Activated CD4-positive, alpha-beta T cell treated with anti-CD3 and anti-CD28 coated beads for 4 hours (primary cell): ENCODE measurements at places on chromosomes 1 and 21.

DNA sequence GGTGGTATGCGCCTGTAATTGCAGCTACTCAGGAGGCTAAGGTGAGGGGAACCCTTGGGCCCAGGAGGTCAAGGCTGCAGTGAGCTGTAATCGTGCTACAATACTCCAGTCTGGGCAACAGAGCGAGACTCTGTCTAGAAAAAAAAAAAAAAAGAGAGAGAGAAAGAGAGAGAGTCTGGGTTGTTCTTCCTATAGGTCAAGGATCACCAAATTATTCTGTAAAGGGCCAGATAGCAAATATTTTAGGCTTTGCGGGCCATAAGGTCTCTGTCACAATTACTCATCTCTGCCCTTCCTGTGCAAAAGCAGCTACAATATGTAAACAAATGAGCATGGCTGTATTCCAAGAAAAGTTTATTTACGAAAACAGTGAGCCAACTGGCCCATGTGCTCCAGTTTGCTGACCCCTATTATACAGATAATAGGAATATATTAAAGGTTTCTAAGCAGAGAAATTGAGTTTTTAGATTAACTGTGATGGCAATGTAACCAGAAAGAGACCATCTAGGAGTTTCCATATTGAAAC, 2.1 kb downstream of the SASS6 start:
- no peak for DNase-seq

DNA sequence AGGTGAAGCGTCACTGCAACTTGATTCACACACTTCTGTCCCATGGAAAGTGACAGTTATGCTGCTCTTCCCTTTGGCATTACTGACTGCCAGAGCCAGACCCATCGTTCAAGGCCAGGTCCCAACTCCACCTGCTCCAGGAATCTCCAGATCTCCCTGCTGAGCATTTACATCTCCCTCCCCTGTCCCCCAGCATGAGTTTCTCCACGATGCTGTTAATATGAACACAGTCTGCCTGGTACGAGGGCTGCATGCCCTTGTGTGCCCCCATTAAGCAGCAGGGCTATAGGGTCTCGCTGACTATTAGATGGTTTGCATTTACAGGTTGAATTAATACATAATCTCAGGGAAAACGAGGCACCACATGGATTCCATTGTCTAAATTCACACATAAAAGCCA, 4.3 kb downstream of the F3 start:
- no peak for DNase-seq

DNA sequence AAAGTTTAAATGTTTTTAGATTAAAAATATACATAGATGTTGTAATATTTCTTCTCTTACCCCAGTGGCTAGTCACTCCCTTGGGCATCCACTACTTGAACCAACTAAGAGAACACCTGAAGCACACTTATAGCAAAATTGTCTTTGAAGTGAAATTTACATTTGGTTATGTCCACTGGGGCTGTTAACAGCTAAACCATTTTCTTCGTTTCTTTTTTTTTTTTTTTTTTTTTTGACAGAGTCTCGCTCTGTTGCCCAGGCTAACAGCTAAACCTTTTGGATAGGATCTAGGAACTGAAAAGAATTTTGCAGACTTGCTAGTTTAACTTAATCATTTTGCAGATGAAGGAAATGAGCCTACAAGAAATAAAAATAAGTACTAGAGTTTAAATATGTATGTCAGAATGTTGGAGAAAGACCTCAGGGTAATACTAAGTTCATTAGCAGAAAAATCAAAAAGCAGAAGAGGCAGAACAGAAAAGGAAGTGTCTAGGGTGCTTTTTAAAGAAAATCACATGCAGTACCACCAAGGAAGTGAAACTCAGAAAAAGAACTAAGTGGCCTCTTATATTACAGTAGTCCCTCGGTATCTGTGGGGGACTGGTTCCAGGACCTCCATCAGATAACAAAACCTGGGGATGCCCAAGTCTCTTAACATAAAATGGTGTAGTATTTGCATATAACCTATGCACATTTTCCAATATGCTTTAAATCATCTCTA, 11.8 kb downstream of the DRAM2 start:
- DNase-seq, result no peak

- DNase-seq, result no peak
Measured at GRCh38 chr1:15275921-15276683, 29.1 kb downstream of the FHAD1 start.

- DNase-seq, result no peak
Measured at GRCh38 chr21:40454057-40454456, 392.9 kb downstream of the DSCAM start.

DNA sequence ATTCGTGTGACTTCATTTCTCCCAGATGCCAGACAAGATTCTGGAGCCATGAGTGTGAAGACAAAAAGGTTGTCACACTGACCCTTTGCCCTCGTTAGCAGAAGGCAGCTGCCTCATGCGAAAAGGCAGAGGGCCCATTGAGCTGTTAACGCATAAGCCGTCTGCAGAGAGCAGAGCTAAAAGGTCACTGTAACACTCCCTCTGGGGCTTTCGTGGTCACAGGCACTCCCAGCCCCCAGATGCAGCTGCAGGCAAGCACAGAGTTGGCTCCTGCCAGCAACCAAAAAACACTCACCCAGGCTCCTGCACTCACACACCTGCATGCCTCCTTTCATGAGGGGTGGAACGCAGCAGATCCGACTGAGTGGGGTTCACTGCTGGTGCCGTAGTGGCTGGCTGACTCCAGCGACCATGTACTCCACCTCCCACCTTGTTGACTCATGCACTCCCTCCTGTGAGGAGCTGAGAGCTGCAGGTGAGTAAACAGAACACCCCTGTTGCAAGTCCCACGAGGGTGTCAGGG, 287.5 kb downstream of the SMYD3 start:
- no peak for DNase-seq

GRCh38 chr1:222239130-222239529, 308.8 kb downstream of the HHIPL2 start:
- no peak for DNase-seq

- DNase-seq, result no peak
Measured at GRCh38 chr1:236608930-236609726, 4.8 kb upstream of the HEATR1 start.

DNA sequence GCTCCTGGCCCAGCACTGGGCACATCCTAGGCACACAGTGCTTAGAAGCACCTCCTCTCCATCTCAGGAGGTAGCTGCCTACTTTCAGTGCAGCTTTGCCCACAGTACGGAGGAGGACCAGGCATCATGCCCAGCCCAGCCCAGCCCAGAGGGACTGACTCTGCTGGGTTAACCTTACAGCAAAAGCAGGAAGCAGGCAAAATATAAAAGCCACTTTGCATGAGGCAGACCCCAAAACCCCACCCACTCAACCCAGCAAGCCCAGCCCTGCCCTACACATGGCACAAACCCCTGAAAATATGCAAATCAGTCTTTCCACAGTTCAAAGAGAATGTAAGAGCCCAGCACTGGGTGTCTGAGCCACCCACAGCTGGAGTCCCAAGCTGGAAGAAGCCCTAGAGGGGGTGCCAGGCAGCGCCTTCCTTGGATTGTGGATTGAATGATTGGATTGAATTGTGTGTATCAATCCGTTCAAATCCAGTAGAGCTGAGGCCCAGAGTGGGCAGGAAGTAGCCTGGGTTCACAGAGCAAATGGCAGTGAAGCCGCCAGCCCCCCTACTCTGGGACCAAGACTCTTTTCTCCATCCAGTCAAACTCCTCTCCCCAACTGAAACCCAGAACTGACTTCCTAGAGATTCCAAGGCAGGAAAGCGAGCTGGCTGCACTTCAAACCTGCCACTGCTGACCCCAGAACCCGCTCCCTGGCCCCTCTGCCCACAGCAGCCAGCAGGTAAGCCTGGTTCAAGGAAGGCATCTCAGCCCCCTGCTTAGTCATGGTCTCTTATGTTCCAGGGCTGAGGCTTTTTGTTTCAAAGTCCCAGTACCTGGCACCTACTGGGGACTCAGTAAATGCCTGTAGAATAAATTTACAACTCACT, 117.7 kb downstream of the LACTBL1 start:
- DNase-seq, result no peak

DNA sequence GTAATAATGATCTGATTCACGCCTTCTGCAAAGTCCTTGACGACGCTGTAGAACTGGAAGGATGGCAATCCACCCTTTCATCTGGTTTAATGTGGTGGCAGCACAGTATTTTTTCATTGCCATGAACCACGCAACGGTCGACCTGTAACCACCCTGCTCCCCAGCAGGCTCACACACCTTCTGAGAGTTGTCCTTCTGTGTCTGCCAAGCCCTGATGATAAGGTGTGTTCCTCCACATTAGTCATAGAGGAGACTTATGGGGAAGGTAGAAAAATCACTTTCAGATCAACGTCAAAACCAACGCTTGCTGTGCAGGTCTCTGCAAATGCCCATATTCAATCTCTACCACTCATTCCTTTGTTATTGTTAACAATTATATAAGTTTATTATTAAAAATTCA, 328.7 kb downstream of the SIPA1L2 start:
- DNase-seq, result no peak

- DNase-seq, result no peak
Measured at GRCh38 chr1:78318011-78318410, 172.8 kb upstream of the PTGFR start.

GRCh38 chr21:37365517-37366481, 774 bp upstream of the DYRK1A start:
- peak; percentile 66 for DNase-seq

DNA sequence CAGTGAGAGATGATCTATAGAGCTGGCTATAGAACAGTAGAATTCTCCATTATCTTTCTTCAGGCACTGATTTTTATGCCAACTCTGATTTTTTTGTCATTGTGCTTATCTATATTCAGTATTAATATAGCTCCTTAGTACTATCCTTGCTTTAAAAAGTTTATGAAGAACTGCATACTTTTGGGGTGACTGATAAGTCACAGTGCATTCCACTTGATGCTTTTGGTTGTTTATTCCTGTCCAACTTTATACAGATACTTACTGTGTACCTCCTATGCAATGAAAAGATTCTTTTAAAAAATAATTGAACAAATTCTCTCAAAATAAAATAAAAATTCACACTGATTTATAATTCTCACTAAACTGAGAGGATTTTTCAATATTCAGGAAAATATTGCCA, 71.6 kb downstream of the COL24A1 start:
- DNase-seq, result no peak

GRCh38 chr1:221316491-221317056, 425.3 kb downstream of the DUSP10 start:
- no peak for DNase-seq

DNA sequence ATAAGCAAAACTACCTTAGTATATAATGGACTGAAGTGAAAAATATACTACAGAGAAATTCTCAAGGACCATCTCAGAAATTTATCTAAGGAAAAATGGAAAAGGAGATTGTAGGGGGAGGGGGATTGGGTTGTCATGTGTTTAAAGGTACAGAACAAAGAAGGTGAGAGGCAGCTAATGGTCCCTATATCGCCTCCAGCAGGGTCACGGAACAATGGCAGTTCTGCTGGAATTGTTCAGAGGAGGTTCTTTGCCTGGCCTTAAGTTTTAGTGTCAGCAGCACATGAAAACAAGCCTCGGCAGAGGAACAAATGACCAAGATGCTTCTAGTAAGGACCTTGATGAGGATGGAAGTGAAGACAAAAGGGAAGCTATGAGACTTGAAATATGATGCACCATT, 42.0 kb upstream of the RGS2 start:
- no peak for DNase-seq

GRCh38 chr1:69377507-69377906, 190.2 kb upstream of the LRRC7 start:
- DNase-seq, result no peak

DNA sequence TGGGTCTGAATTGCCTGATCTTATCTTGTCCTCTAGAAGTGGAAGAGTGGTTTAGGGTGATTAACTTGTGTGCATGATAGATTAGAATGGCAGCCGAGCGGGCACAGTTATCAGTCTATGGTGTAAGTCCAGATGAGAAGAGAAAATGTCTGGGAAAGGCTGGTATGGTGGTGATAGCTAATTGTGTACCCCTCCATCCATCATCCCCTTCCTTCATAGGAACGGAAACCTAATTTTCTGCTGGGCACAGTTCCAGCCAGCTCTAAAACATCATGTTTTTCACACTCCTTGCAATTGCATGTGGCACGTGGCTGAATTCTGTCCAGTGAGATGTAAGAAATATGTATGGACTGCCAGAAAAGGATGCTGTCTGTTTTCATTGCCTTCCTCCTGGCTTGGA, 40.9 kb upstream of the ZP4 start:
- no peak for DNase-seq
